Activated CD8-positive, alpha-beta memory T cell treated with anti-CD3 and anti-CD28 coated beads for 24 hours (primary cell): ENCODE measurements at places on chromosomes 7 and 10.

DNA sequence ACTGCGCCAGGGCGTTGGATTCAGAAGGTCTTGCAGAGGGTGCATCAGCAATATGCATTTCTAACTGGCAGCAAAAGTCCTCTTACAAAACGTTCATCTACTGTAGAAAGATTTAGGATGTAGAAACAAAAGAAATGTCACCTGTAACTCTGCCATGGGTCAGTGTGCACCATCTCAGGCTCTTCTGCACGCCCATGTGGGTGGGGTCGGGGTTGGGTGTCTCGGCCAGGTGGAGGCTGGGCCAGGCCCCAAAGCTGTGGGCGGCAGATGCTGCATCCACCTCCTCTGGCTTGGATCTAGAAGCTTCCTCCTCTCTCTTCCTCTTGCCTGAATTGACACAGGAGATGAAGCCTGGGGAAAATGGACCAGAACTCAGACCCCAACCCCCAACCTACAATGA is 111.3 kb upstream of the PPP2R2D start:
- DNase-seq = no peak

DNA sequence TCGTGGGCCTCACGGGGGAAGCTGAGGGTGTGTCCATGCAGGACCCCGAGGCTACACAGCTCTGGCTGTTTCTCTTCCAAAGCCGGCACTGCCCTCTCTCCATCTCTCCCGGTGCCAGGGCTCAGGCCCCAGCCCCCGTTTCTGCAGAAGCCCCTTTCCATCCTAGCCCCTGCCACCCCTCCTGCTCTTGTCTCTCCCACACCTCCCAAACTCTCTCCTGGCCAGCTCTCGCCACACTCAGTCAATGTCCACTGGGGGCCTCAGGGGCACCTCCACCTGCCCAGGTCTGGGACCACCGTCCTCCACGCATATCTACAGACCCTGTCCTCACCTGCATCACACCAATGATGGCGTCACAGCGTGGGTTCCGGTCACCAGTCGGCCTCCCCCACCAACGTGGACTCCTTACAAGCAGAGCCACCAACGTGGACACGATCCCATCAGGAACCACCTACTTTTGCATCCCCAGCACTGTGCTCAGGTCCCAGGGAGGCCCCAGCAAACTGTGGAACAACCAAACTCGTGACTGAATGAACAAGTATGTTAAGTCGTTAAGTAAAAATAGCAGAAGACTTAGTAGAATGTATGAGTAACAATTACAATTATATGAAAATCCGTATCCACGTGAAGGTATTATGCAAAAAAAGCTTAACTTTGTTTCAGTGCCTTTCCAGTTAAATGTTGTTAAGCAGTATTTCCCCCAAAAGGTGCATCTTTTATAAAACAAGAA is 38.4 kb downstream of the DIP2C start:
- DNase-seq = no peak

- no peak for DNase-seq
These were observed 102.5 kb upstream of the CELF2 start for GRCh38 chr10:10915215-10915614.

DNA sequence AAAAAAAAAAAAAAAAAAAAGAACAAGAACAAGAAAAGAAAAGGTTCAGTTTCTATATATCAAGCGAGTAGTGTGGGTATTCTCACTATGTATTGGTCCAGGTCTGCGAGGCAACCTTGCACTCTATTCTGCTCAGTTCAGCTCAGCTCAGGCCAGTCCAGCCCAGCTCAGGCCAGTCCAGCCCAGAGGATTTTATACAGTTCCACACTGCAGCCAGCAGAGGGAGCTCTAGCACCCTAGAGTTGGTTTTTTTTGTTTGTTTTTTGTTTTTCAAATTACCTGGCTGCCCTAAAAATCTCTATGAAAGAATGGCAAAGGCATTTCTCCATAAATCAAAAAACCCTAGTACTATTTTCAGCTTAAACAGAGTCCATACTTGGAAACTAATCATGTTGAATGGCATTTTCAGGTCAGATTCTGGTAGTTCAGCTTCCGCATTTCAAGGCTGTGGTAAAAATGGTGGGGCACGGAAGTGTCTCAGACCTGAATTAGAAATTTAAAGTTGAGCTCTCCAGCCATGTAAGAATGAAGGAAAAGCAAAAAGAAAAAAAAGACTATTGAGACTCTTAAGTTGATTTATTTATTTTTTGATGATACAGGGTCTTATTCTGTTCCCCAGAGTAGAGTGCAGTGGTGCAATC is 55.2 kb upstream of the GSDME start:
- DNase-seq = peak; percentile 78

- no peak for DNase-seq
These were observed 519.1 kb upstream of the IGFBP3 start for GRCh38 chr7:46440186-46440585.

DNA sequence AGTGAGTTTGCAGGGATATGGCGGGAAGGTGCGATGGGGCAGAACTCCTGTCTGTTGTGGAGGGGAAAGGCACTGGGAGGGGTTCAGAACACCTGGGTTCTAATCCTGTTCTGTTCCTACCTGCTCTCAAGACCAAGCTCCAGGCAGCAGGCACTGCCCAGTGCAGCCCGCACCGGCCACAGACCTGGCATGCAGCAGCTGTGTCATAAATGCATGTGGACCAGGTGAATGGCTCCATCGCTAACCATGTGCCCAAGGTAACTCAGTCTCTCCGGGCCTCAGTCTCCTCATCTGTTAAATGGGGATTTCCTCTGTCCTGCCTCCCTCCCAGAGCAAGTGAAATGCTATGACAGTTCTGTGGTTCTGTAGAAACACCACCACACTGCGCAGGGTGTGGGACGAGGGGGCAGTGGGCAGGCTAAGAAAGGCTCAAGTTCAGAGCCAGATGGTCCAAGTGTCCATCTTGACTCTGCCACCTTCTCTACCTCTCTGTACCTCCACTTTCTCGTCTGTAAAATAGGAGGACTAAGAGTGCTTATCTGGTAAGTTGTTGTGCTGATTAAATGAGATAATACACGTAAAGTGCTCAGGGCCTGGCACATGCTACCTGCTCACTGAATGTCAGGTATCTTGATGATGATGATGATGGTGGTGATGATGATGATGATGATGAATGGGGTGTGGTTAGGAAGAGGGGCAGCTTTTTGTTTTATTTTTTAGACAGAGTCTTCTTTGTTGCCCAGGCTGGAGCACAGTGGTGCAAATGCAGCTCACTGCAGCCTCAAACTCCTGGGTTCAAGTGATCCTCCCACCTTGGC is 22.9 kb downstream of the ATP6V1F start:
- no peak for DNase-seq

- DNase-seq = peak; percentile 17
These were observed 57.4 kb upstream of the EBF3 start for GRCh38 chr10:130021383-130021950.

- no peak for DNase-seq
These were observed 19.2 kb downstream of the OGDHL start for GRCh38 chr10:49742683-49743463.
